ENCODE measurements at places on chromosomes 4 and X.

GRCh38 chrX:132757066-132757623 lies 201.3 kb downstream of the HS6ST2 start:
- no peak for DNase-seq

GRCh38 chrX:17377091-17377717 lies 2.2 kb downstream of the NHS start:
- no peak for DNase-seq

- DNase-seq: no peak
These were observed 122.4 kb upstream of the HAND2 start for GRCh38 chr4:173652283-173652931.

DNA sequence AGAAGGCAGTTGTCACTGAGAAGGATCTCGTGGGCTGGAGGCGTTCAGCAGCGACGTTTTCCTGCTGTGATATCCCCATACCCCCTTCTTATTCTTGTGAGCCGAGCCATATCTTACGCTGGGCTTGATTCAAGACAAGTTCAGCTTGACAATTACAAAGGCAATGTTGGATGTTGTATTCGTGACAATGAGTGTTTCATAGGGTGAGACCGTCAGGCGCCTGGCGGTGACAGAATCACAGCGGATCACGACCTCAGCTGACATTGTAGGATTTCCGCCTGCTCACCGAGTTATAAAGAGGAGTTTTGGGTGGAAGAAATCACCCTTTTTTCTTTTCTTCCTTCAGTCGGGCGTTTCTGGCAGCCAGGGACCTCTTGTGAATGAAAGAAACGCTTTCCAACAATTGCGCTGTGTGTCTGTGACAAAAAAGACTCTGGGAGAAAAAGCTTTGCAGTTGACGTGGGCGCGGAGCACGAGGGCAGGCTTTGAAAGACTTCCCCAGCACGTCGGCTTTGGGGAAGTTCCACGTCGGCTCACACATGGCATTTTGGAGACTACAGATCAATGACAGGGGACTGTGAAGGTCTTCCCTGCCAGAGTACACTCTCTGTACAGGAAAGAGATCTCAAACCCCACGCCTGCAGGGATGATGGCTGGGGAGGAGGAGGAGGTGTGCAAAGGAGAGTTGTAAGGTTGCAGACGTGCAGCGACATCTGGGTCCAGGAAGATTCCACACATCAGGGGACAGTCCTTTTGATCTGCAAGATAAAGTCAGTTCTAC lies 135.4 kb downstream of the CRLF2 start:
- no peak for DNase-seq

DNA sequence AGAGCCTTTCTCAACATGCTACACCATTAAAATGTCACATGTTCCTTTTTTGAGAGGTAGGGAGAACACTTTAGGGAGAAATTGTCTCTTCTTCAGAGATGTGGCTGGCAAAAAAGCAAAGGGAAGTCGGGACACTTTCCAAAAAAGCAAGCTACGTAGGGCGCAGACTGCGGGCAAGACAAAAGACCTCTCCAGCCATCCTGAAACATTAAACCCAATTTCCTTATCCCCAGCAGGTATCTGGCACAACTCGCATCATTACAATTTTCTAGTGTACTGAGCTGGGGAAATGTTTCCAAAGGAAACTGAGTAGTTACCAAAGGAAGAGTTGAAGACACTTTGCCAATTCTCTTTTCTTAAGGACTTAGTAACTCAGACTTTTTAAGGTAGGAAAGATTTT lies 116.0 kb downstream of the PACRGL start:
- no peak for DNase-seq

GRCh38 chr4:183934761-183935160 lies 29.7 kb downstream of the STOX2 start:
- DNase-seq: no peak

DNA sequence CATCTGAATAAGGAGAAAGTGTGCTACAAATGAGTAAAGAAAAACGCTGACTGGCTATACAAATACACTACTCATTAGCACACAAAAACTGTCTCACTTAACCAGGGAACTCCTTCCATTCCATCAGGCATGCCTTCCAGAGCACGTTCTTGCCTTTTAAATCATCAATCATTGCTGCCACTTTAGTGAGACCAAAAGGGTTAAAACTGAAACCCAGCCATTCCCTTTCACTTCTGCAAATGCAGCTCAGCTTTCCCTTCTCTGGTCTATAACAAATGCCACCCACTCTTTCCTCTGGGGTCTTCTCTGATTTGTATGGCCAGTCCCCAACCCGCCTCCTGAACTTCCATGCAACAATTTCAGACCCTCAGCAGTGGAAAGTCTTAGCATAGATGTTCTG lies 231.5 kb downstream of the TRIML1 start:
- no peak for DNase-seq
